Activated naive CD4-positive, alpha-beta T cell (primary cell): ENCODE measurements at places on chromosomes 11 and 22.

GRCh38 chr22:17411213-17411612 lies 42.0 kb downstream of the CECR2 start:
- no peak for DNase-seq

- no peak for DNase-seq
Measured at GRCh38 chr11:96156379-96156722, 186.6 kb downstream of the MAML2 start.

- no peak for DNase-seq
Measured at GRCh38 chr11:11148596-11148995, 204.5 kb downstream of the CSNK2A3 start.

DNA sequence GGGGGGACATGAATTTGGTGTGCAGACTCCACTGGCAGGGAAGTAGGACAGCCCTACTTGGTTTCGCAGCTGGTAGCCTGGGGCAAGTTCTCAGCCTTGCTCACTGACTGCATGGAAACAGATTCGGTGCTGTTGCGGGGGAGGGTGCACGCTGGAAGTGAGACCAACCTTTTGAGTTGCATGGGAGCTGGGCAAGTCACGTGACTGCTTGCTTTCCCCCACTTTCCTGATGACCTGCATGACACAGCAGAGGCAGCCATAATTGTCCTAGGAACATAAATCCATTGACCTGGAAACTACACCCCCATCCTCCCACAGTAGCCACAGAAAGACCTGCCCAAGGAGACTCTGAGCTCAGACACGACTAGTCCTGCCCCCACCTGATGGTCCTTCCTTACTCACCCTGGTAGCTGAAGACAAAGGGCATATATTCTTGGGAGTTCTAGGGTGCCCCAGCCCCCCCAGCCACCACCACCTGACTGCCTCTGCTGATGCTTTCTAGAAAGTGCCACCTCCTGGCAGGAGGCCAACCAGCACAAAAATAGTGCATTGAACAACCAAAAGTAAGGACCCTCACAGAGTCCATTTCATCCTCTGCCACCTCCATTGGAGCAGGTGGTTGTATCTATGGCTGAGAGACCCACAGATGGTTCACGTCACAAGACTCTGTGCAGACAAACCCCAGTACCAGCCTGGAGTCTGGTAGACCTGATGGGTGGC lies 4.1 kb upstream of the HBG2 start:
- no peak for DNase-seq

GRCh38 chr11:56163804-56164203 lies 3.7 kb upstream of the OR8K5 start:
- DNase-seq = no peak

GRCh38 chr11:18282626-18283025 lies 16.6 kb downstream of the SAA1 start:
- no peak for DNase-seq

DNA sequence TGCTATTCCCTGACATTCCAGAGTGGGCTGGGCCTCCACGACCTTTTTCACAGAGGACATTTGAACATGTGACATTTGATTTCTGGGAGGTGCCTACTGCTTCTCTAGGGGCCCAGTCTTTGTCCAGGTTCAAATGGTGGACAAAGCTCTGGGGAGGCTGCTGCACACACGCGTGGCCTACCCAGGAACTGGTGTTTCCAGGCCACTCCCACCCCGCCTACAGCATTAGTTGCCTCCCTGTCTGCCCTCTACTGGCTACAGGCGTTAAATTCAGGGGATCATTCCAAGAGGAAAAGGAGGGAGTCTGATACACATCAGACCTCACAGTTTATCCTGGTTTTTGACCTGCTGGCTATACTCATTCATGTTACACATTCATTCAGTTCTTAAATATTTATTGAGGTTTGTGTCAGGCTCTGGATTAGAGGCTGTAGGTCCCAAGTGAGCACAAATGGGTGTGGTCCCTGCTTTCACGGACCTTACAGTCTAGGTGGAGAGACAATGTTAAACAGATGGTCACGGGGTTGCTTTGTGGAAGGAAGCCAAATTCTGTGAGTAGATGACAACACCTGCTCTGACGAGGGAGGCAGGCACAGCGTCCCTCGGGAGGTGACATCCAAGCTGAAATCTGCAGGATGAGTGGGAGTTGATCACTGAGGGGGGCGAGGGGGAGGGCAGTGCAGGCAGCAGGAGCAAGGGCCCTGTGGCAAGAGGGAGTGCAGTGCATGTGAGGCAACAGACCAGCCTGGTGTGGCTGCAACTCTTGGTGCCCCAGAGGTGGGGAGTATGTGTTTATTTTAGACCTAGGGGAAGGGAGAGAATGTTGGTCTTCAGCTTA lies 11.8 kb downstream of the TUB start:
- DNase-seq = no peak

DNA sequence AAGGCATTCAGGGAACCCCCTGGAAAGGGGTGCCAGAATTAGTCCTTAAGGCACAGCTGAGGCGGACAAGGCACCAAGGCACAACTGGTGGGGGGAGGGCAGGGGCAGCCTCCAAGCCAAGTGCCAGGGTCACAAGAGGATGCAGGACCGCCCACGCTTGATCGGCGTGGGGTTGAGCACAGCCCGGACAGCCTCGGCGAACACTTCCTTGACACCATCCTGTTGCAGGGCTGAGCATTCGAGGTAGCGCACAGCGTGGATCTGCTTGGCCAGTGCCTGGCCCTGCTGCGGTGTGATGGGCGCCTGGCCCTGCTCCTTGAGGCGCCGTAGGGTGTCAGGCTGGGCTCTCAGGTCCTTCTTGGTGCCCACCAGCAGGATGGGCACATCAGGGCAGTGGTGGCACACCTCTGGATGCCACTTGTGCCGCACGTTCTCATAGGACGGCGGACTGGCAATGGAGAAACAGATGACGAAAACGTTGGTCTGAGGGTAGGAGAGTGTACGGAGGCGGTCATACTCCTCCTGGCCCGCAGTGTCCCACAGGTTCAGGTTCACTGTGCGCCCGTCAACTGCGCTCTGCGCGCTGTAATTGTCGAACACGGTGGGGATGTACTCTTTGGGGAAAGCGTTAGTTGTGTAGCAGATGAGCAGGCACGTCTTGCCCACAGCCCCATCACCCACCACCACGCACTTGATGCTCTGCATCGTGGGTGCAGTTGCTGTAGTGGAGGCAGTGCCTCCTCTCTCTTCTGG lies 13.1 kb downstream of the RHOG start:
- DNase-seq = no peak

- DNase-seq = no peak
Measured at GRCh38 chr11:71986131-71986530, 12.6 kb upstream of the IL18BP start.

DNA sequence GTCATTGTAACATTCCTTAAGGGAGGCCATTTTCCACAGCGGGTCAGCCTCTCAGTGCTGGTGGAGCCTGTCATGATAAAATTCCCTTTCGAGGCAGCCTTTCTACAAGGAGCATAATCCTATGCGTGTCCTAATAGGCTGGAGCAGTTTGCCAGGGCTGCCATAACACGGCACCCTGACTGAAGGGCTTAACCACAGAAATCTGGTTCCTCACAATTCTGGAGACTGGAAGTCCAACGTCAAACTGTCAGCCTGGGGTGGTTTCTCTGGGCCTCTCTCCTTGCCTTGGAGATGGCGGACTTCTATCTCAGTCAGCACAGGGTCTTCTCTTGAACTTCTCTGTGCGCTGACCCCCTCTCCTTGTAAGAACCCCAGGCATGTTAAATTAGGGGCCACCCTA lies 1.4 kb upstream of the RGL4 start:
- DNase-seq = no peak

DNA sequence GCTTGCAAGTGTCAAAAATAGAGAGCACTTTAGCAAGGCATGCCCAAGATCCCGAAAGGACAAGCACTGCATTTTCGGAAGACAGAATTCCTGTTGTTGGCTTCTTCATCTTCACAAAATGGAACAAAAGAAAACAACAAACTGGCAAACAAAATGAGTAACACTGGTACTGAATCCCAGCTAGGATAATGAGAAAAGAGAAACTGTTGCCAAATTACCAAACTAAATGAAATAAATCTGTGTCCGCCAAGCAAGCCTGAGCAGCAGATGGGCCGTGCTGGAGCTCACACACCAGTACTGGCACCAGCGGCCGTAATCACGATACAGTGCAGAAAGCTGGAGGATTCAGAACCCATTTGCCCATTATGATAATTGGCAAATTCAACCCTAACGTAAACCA lies 30.6 kb downstream of the TUB start:
- no peak for DNase-seq

GRCh38 chr11:108206171-108206570 lies 16.3 kb downstream of the NPAT start:
- no peak for DNase-seq

DNA sequence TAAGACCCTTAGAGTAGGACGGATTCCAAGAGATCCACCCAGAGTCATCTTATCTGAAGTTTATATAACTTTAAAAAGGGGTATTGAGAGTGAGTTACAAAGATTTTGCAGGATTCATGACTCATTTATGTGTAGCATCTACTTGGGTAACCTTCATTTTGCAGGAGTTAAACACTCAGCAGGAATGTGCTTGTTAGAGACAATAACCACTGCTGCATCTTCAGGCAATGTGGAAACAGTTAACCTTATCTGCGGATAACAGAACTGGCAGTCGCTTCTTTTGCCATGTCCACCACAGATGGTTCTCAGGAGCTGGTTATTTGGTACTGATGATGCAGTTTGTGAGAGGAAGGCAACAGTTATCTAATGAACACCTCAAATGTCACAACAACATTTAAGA lies 417.9 kb upstream of the DDI1 start:
- DNase-seq = no peak

DNA sequence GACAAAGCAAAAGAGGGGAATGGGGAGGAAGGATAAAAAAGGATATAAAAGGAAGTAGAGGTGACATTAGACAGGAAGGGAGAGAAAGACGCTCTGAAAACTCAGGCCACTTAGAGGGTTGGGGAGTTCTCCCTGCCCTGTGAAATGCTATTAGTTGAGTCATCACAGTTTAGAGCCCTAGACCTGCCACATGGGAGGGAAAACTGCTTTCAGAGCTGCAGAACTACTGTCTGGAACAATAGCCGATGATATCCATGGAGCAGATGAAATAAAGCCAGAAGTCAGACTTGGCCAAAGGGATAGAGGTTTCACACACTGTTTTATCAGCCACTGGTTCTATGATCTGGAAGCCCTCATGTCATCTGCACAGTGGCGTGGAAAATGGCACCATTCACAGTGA lies 157.9 kb downstream of the NCAM1 start:
- no peak for DNase-seq

- DNase-seq = no peak
Measured at GRCh38 chr11:102436976-102437375, 15.6 kb downstream of the TMEM123 start.

DNA sequence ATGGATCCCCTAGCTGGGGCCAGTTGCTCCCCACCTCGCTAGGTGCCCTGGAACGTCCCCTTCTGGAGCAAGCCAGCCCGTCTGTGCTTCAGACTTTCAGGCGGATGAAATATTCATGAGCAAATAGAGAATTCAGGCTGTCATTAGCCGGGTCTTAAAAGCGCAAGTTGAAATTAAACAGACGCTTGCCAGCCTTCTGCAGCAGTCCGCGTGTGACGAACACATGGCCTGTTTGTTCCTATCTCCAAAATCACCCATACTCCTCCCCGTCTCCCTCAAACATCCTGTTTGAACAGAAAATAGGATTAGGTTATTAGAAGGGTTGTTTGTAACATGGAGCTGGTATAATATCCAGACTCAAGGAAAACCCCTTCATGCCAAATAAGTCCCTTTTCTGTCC lies 38.7 kb downstream of the MYO18B start:
- DNase-seq = no peak

- DNase-seq = no peak
Measured at GRCh38 chr11:86124251-86125233, 55.7 kb upstream of the PICALM start.

DNA sequence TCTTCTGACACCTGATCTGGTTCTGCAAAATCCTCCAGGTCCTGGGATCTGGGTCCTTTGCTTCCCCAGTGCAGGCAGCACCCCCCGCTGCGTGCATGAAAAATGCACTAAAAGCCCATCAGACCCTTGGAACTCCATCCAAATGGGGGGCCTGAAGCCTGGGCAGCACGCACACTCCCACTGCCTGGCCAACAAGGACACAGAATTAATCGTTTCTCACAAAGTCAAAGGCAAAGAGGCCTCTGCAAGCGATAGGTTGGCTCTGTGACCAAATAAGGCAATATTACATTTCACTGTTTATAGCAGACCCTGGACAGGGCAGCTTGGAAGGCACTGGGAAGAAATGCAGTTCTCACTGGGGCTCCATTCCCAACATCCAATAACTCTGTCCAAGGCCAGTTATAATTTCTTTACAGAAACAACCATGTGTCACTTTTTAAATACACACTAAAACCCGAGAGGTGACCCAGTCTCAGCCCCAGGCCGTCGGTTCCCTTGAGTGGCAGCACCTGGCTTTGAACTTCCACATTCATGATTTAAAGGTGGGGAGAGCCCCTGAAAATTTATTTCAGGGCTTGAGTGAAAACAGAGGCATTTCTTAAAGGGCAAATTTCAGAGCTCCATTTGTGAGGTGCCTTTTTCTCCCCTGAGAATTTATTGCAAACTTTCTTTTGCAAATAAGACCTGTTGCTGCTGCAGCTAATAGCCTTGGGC lies 114.4 kb upstream of the ANO1 start:
- no peak for DNase-seq
